ENCODE measurements at places on chromosomes 1 and 21.

- no peaks in the 10 kb centered on the region for H3K36me3 ChIP-seq
- peak overlapping the region; percentile 90 for H3K27ac ChIP-seq
- peaks cover 91% of the 10 kb centered on the region for H3K4me1 ChIP-seq
- no peaks in the 10 kb centered on the region for H3K27me3 ChIP-seq
- no peak overlapping the region for H3K4me3 ChIP-seq
- peak; percentile 87 for ATAC-seq
Observed at GRCh38 chr1:183090391-183091006, 67.3 kb downstream of the LAMC1 start.

- H3K4me3 ChIP-seq: peak overlapping the region; percentile 18
- peak; percentile 45 for ATAC-seq
- H3K4me1 ChIP-seq: peaks cover 5% of the 10 kb centered on the region
- peaks cover 57% of the 10 kb centered on the region for H3K27me3 ChIP-seq
- H3K36me3 ChIP-seq: no peaks in the 10 kb centered on the region
Observed at GRCh38 chr1:100538913-100539835, 1.2 kb downstream of the GPR88 start.

GRCh38 chr1:205670611-205671430, 9.5 kb downstream of the SLC45A3 start:
- H3K4me3 ChIP-seq: no peak overlapping the region
- peaks cover 45% of the 10 kb centered on the region for H3K27me3 ChIP-seq
- no peaks in the 10 kb centered on the region for H3K36me3 ChIP-seq
- H3K27ac ChIP-seq: no peak overlapping the region

DNA sequence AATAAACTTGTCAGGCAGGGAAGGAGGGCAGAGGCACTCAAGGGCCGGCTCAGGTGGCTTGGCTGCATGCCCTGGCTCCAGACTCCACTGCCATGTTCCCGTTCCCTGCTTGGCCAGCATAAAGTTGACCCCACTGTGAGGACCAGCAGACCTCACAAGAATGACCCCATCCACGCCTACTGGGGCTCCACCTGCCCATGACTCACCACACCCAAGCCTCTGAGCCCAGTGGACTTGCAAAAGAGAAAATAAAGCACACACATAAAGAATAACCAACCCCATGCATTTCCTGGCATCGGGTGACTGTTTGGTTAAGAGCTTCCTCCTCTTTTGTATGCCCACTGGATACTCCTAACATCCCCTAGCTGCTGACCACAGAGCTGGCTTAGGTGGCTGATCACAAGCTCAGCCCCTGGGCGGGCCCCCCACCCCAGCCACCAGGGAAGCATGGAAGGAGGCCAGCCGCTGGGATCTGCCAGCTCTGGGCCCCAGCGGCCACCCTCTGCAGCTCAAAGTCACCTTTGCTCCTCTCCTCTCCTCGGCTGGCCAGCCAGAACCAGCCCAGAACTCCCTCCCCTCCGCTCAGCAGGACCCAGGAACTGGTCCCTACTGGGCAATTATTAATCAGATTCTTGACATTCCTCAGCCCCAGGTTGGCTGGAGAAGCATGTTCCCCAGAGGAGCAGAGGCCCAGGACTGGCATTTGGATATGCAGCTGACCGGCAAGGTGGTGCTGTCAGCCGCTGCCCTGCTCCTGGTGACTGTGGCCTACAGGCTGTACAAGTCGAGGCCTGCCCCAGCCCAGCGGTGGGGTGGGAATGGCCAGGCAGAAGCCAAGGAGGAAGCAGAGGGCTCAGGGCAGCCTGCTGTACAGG, at the start of gene KLHDC7A:
KLHDC7A (plus strand) TSS at position 616 of the 875 bp plus-strand sequence; CDS start at position 668, 52 bp downstream.
- H3K27ac ChIP-seq: no peak within 1 kb of the TSS
- H3K4me1 ChIP-seq: no peaks in the 10 kb centered on the region
- H3K27me3 ChIP-seq: peaks cover 69% of the 10 kb centered on the region
- H3K36me3 ChIP-seq: no peaks in the 10 kb centered on the region
- H3K4me3 ChIP-seq: no peak within 1 kb of the TSS

DNA sequence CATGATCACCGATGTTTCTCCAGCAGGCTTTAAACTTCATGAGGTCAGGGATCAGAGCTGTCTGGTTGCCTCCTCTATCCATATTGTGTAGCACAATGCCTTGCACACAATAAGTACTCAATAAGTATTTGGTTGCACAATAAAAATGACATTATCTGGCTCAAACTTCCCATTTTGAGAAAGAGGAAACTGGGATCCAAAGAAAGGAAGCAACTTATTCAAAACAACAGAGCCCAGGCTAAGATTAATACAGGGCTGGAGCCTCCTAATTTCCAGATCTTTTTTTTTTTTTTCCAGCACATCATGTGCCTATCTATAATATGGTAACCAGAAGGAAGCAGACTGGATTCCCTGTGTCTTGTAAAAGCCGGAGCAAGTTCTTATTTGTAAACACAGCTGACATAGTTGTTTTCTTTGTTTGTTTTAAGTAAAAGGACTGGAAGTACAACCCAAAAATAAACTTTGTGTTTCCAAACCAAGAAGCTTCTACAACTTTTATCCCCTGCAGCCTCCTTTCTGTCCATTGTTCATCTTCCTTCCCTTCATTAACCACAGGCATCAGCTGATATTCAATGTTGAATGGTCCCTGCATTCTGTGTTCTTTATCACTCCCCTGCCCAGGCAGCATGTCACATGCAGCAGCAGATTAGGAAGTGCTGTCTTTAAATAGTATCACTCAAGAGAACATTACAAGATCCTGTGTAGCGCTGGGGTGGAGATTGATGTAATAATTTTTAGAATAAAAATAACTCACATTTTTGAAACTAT, 71.2 kb upstream of the HOOK1 start:
- peak; percentile 75 for ATAC-seq
- H3K4me3 ChIP-seq: no peak overlapping the region
- H3K36me3 ChIP-seq: no peaks in the 10 kb centered on the region
- peak overlapping the region; percentile 50 for H3K27ac ChIP-seq
- H3K4me1 ChIP-seq: peaks cover 4% of the 10 kb centered on the region

GRCh38 chr1:59707178-59707791, 107.5 kb upstream of the HOOK1 start:
- H3K27me3 ChIP-seq: no peaks in the 10 kb centered on the region
- H3K36me3 ChIP-seq: no peaks in the 10 kb centered on the region
- H3K4me3 ChIP-seq: no peak overlapping the region
- H3K27ac ChIP-seq: peak overlapping the region; percentile 68
- peaks cover 35% of the 10 kb centered on the region for H3K4me1 ChIP-seq

- H3K4me3 ChIP-seq: no peak overlapping the region
- no peaks in the 10 kb centered on the region for H3K36me3 ChIP-seq
- no peaks in the 10 kb centered on the region for H3K27me3 ChIP-seq
- H3K4me1 ChIP-seq: peaks cover 11% of the 10 kb centered on the region
- H3K27ac ChIP-seq: peak overlapping the region; percentile 35
- ATAC-seq: no peak
Observed at GRCh38 chr21:28737674-28738419, 254.8 kb downstream of the LTN1 start.

- no peaks in the 10 kb centered on the region for H3K27me3 ChIP-seq
- H3K4me3 ChIP-seq: no peak overlapping the region
- no peak overlapping the region for H3K27ac ChIP-seq
- H3K36me3 ChIP-seq: no peaks in the 10 kb centered on the region
Observed at GRCh38 chr1:204658295-204658694, 27.2 kb downstream of the LRRN2 start.

GRCh38 chr21:42467140-42467983, 28.7 kb downstream of the RSPH1 start:
- peaks cover 3% of the 10 kb centered on the region for H3K27me3 ChIP-seq
- no peak overlapping the region for H3K4me3 ChIP-seq
- ATAC-seq: peak; percentile 51
- H3K36me3 ChIP-seq: no peaks in the 10 kb centered on the region
- H3K27ac ChIP-seq: no peak overlapping the region
- H3K4me1 ChIP-seq: no peaks in the 10 kb centered on the region

GRCh38 chr1:40630488-40631223, 34.8 kb downstream of the RIMS3 start:
- no peak for ATAC-seq
- H3K4me1 ChIP-seq: peaks cover 3% of the 10 kb centered on the region
- no peak overlapping the region for H3K27ac ChIP-seq
- peaks cover 15% of the 10 kb centered on the region for H3K36me3 ChIP-seq
- no peak overlapping the region for H3K4me3 ChIP-seq

DNA sequence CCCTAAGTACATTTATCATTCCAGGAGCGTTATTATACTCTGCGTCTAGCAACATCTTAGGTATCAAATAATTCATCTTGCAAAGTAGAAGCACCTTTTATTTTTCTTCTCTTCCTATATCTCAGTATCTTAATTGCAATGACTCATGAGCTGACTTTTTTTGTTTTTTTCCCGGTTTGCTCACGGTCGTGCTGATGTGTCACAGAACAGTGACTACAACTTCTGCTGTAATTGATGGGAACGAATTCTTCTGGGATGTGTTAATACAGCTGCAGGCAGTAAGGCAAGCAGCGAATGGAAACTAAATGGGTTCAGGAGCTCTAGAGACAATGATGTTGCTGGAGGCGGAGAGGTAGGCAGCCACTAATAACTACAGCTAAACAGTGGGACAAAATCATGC, 89.8 kb upstream of the TMPRSS15 start:
- no peak overlapping the region for H3K4me3 ChIP-seq
- H3K4me1 ChIP-seq: no peaks in the 10 kb centered on the region
- H3K27ac ChIP-seq: no peak overlapping the region
- H3K36me3 ChIP-seq: no peaks in the 10 kb centered on the region
- H3K27me3 ChIP-seq: no peaks in the 10 kb centered on the region

- peak; percentile 66 for ATAC-seq
- no peak overlapping the region for H3K4me3 ChIP-seq
- H3K36me3 ChIP-seq: no peaks in the 10 kb centered on the region
- no peak overlapping the region for H3K27ac ChIP-seq
Observed at GRCh38 chr1:183989078-183989577, 48.4 kb downstream of the COLGALT2 start.

- no peak for ATAC-seq
- peaks cover 11% of the 10 kb centered on the region for H3K4me1 ChIP-seq
Observed at GRCh38 chr1:186896211-186896610, 67.5 kb downstream of the PLA2G4A start.

DNA sequence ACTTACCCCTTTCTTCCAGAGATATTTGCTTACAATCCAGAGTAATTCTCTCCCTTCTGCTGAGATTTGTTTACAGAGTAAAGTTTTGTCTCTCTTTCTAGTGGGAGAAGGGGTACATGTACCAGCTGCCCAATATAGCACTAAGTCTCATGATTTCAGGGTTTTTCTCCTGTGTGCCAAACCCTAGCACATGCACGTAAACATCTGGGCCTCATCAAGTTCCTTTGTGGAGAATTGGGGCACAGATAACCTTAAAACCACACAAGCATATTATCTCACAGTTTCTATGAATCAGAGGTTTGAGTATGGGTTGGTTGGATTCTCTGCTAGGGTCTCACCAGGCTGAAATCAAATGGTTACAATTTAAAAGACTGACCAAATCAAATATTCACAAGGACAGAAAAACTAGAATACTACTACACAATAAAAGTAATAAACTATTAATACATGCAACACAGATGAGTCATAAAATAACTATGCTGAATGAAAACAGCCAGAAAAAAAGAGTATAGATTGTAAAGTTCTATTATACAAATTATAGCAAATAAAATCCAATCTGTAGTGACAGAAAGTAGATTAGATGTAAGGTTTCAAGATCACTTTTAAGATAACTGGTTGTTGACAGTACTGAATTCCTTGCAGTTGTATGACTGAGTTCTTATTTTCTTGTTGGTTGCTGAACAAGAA, 347.4 kb upstream of the PTBP2 start:
- H3K36me3 ChIP-seq: no peaks in the 10 kb centered on the region
- no peak overlapping the region for H3K4me3 ChIP-seq
- no peaks in the 10 kb centered on the region for H3K27me3 ChIP-seq
- no peaks in the 10 kb centered on the region for H3K4me1 ChIP-seq
- H3K27ac ChIP-seq: no peak overlapping the region
- ATAC-seq: no peak

GRCh38 chr1:177779166-177779965, 190.5 kb downstream of the SEC16B start:
- H3K36me3 ChIP-seq: no peaks in the 10 kb centered on the region
- peaks cover 11% of the 10 kb centered on the region for H3K27me3 ChIP-seq
- no peaks in the 10 kb centered on the region for H3K4me1 ChIP-seq
- no peak for ATAC-seq
- no peak overlapping the region for H3K4me3 ChIP-seq

- H3K27ac ChIP-seq: no peak overlapping the region
- H3K4me1 ChIP-seq: peaks cover 24% of the 10 kb centered on the region
Observed at GRCh38 chr1:232426801-232427200, 203.1 kb downstream of the SIPA1L2 start.

DNA sequence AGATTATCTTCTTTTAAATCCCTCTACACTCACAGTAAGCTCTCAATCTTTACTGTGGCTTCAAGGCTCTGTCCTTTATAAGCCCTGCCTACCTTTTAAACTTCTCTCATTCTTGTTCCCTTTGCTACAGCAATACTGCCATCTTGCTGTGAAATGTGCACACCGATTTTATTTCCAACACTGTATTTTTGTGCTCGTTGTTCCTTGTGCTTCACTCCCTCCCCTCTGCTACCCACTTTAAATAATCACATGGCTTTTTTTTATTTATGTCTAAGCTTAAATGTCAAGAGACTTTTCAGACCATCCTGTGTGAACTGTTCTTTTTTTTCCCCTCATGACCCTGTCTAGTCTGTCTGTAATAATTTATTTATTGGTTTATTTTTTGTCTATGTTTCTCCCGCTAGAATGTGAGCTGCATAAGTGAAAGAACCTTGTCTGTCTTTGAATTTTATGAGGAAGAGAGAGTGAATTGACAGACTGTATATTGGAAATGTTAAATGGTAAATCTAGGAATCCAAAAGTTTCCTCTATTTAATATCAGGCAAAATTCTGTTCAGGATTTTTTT, 45.7 kb downstream of the ABCD3 start:
- H3K27ac ChIP-seq: no peak overlapping the region
- H3K27me3 ChIP-seq: no peaks in the 10 kb centered on the region
- no peak overlapping the region for H3K4me3 ChIP-seq
- peaks cover 15% of the 10 kb centered on the region for H3K4me1 ChIP-seq
- H3K36me3 ChIP-seq: no peaks in the 10 kb centered on the region
- no peak for ATAC-seq

DNA sequence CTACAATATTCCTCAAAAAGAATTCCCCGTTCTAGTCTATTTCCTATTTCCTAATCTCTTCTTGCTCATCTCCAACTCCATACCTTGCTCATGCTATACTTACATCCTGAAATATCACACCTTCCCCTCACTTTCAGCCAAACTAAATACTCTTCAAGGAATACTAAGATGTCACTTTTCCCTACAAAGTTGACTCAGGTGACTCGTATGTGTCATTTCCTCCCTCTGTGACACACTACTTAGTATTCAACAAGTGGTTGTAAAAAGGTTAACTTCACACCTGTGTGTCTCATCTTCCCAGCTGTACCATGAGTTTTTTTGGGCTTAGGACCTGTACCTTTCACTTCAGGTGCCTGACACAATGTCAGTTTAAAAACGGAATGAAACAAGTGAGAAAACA, 81.9 kb upstream of the LBR start:
- no peak for ATAC-seq
- H3K27ac ChIP-seq: no peak overlapping the region
- peaks cover 6% of the 10 kb centered on the region for H3K4me1 ChIP-seq
- no peaks in the 10 kb centered on the region for H3K27me3 ChIP-seq
- no peak overlapping the region for H3K4me3 ChIP-seq

- H3K4me1 ChIP-seq: peaks cover 21% of the 10 kb centered on the region
- ATAC-seq: peak; percentile 78
- no peak overlapping the region for H3K4me3 ChIP-seq
- H3K27me3 ChIP-seq: no peaks in the 10 kb centered on the region
- no peaks in the 10 kb centered on the region for H3K36me3 ChIP-seq
Observed at GRCh38 chr1:206575165-206575893, 36.9 kb downstream of the EIF2D start.
